ENCODE measurements at places on chromosomes 13 and 19.

DNA sequence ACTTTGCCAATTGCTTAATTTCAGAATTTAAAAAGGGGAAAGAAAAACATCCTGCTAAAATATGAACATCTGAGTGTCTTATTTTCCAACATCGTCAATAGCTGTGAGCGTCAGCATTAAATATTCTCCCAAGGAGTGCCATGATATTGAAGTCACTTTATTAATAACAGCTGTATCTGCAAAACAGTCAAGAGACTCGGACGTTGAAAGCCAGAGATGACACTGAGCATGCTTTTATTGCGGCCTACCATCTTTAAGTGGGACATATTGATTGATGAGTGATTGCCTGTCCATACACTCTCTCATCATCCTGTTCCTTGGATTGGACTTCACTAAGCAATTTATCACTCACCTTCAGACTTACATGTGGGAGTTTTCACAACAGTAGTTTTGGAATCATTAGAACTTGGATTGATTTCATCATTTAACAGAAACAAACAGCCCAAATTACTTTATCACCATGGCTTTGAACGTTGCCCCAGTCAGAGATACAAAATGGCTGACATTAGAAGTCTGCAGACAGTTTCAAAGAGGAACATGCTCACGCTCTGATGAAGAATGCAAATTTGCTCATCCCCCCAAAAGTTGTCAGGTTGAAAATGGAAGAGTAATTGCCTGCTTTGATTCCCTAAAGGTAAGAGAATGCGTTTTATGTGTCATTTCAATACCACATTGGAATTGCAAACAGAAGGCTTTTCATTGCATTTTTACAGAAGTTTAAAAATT lies 53.8 kb downstream of the MBNL2 start:
- DNase-seq: no peak

DNA sequence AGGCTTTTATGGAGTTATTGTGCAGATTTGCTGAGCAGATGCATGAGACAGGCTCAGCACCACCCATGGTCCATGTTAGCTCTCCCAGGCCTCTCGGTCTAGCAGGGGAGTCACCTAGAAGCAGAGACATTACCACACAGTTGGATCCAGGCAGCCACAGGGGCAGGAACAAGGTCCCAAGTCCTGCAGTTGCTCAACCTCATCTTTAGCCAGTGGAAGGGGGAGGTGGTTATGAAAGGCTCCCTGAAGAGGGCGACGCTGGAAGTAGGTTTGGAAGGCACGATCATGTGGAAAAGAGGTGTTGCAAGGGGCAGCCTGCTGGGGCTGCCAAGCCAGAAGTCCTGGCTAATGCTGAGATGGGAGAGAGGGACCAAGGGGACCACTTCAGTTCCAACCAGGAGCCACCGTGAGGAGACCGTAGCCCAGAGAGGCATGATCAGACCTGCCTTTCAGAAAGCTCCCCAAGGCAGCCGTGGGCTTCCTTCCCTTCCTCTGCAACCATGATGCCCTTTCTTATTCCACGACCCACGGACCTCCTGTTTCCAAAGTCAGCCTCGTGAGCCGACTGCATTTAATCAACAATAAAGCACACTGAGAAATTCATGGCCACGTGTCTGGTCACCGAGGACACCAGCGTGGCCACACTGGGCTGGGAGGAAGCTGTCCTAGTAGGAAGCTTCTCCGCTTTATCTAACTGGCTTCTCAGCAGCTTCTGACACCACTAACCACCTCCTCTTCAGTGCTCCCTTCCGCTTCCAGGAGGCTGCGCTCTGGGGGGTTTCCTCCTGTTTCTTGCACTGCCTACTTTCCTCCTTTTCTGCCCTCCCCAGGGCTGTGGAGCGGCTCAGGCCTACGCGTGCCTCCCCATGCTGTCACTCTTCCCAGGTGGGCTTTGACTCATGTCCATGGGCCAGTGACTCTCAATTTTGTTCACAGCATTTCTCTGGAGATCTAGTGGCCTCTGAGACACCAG lies 2.6 kb downstream of the AP1M1 start:
- DNase-seq: no peak

GRCh38 chr13:114039471-114040141 lies 65.7 kb upstream of the C13orf46 start:
- no peak for DNase-seq

- DNase-seq: no peak
Observed at GRCh38 chr19:11563532-11563931, 4.5 kb upstream of the ELOF1 start.

- DNase-seq: no peak
Observed at GRCh38 chr19:17340302-17340870, 3.0 kb downstream of the GTPBP3 start.

GRCh38 chr13:95221971-95222732 lies 79.1 kb downstream of the ABCC4 start:
- no peak for DNase-seq

DNA sequence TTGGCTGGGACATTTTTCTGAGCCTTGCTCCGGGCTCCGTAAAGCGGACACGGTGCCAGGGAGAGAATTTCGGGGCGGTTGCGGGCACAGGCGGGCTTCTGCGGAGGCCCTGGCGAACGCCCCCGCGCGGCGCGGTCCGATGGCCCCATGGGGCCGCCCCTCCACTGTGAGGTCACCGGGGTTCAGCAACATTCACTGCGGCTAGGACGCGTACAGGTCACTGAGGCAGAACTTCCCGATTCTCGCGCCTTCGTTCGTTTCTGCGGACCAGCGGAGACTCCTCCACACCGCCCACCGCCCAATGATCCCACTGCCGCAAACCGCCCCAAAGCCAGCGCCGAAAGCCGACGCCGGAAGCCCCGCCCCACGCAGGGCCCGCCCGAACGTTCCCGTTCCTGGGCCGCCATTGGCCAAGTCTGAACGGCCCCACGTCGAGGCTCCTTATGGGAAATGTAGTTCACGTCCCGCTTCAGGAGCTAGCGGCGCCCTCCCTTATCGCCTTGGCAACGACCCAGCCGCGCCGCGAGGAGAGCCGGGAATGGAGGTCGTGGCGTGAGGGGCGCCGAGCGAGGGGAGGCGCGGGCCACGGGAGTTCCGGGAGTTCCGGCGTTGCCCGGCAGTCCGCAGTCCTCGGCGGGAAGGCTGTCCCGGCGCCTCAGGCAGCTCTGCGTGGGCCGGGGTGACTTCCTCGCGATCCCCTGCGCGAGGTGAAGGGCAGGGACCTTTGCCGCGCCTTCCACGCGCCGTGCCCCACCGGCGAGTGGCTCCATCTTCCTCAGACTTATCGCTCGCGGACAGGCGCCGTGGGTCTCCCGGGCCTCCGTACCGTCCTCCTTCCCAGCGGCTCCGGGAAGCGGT lies at the start of gene ZNF584:
ZNF584 (plus strand) TSS at position 498 of the 858 bp plus-strand sequence. CDS start 499 bp downstream, outside the sequence.
- peak; percentile 95 for DNase-seq

DNA sequence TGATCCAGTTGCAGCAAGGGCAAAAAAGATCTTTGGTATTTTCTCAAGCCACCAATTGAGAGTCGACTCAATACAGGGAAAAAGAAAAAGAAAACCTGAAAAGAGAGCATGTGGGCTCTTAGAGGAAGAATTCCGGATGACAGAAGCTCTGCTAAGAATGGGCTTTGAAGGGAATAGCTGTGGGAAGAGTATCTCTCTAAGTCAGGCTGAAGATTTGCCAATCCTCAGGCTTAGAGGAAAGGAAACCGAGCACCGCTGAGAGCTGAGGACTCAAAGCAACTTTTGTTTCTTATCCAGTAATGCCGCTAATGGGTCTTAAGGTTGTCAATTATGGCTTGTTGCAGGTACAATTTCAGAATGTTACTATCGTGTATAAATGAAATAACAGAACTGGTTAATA lies 166.4 kb downstream of the EFNB2 start:
- DNase-seq: peak; percentile 29

- DNase-seq: no peak
Observed at GRCh38 chr19:10368101-10368803, 12.1 kb downstream of the TYK2 start.

GRCh38 chr13:64993514-64994164 lies 2236.5 kb downstream of the PCDH9 start:
- no peak for DNase-seq

- DNase-seq: no peak
Observed at GRCh38 chr13:46489586-46490023, 63.4 kb upstream of the LRCH1 start.

DNA sequence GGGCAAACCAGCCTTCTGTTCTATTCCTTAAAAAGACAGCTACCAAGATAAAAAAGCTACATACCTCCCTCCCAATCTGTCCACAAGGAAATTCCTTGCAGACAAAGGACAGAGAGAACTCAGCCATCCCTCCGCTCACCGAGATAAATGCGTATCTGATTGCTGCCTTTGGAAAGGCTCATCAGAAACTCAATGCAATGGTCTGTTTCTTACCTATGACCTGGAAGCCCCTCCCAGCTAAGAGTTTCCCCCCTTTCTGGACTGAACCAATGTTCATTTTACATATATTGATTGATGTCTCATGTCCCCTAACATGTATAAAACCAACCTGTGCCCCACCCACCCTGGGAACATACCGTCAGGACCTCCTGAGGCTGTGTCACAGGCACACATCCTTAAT lies 11.6 kb downstream of the BTBD2 start:
- DNase-seq: no peak

- DNase-seq: no peak
Observed at GRCh38 chr19:46435009-46435408, 6.3 kb upstream of the PNMA8C start.

GRCh38 chr13:114309806-114310410 lies 4.4 kb upstream of the CHAMP1 start:
- no peak for DNase-seq

GRCh38 chr13:53198736-53199135 lies 170.1 kb downstream of the OLFM4 start:
- no peak for DNase-seq

DNA sequence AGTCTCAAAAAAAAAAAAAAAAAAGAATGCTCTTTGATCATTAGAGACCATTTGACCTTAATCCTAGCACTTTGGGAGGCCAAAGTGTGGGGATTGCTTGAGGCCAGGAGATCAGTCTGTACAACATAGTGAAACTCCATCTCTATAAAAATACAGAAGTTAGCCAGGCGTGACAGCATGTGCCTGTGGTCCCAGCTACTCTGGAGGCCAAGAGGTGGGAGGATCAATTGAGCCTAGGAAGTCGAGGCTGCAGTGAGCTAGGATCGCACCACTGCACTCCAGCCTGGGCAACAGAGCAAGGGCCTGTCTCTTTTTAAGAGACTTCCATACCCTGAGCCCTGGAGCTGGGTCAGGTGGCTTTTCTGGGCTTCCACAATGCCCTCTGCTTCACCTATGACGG lies 11.5 kb upstream of the COLGALT1 start:
- DNase-seq: no peak

GRCh38 chr13:112688560-112689302 lies 1.1 kb upstream of the ATP11A start:
- DNase-seq: no peak

DNA sequence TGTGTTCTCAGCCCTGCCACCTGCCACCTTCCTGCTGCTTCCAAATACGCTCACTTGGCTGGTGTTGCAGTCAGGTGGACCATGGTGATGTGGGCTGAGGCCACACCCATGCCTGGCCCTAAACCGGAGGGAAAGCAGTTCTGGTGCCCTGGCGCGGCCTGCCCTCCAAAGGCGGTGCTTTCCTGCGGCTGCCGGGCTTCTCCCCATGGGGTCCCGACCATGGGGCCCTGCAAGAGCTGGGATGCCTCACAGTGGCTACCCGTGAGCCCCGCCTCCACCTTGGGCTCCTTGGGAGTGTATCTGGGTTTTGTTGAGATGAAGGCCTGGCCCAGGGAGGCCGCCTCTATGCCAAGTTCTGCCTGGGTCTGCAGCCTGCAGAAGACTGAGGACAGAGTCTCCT lies 73.7 kb downstream of the ERICH6B start:
- no peak for DNase-seq

DNA sequence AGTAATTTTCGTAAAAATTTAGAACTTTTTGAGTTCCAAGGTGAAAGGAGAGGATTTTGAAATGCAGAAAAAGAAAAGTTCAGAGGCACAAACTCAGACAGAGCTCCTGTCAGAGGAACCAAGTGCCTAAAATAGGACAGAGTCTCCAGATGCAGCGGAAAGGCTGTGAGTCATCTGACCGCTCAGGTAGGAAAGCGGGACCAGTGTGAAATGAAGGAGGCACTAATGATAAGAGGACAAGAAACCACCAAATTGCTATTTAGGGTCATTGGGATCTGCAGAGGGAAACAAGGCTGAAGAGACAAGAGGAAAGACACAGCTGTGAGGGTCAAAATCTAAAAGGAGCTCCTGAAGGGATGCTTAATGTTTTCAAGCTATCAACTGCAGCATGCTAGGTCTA lies 34.9 kb downstream of the IRS2 start:
- no peak for DNase-seq

GRCh38 chr13:111168107-111168506 lies 53.0 kb downstream of the ARHGEF7 start:
- no peak for DNase-seq

- DNase-seq: no peak
Observed at GRCh38 chr19:19602713-19603324, 15.7 kb downstream of the PBX4 start.

GRCh38 chr13:95641291-95642027 lies 3.0 kb downstream of the DZIP1 start:
- no peak for DNase-seq

DNA sequence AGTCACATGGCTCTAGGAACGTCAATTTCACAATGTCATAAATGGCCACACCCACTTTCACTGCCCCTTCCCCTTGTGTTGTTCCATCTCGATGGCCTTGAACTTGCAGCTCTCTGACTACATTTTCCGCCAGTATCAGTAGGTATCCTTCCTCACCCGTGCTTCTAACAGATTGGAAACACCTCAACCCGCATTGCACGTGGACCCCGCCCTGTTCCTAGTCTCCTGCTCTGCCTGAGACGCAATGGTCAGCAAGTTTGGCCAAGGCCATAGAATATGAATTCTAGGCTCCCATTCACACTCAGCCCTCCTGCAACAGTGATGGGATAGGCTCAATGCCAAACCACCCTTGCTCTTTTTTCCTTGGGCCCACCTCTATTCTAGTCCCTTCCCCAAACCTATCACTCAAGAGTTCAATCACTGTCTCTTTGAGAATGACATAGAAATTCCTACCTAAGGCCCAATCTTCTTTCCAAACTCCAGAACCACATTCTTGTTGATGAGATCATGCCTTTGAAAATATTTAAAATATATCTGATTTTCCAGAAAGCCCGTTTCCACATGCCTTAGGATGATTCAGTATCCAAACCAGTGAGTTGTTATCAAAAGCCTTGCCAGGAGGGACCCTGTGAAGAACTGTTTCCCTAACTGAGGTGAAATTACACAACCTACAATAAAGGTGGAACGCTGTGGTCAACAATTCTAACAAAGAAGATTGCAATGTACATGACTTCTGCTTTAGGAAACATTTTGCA lies 334.6 kb downstream of the MYO16 start:
- no peak for DNase-seq

- no peak for DNase-seq
Observed at GRCh38 chr13:30463787-30464495, 1.8 kb downstream of the HMGB1 start.

DNA sequence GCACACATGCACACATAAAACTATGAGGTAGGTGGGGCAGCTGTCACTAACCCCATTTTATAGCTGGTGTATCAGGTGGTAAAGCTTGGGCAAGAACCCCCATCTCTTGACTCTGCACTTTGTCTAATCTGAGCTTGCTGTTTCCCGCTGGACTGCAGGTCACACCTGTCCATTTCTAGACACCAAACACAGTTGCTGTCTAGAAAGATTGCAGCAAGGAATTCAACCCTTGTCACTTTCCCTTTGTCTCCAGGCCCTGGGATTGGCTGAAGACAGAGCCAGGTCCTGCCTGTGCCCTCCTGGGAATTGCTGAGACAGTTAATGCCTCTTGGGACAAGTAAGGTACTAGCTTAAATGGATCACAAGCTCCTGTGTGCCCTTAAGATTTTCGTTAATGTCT lies 83.8 kb downstream of the RNASEH2B start:
- DNase-seq: no peak

GRCh38 chr13:77715233-77715891 lies 17.9 kb downstream of the SLAIN1 start:
- no peak for DNase-seq

All from neuronal stem cell (in vitro differentiated cells).